Activated CD8-positive, alpha-beta T cell treated with anti-CD3 and anti-CD28 coated beads for 36 hours (primary cell): ENCODE measurements at places on chromosomes 7 and 10.

GRCh38 chr10:18293536-18294510 lies 153.6 kb downstream of the CACNB2 start:
- no peak for DNase-seq

DNA sequence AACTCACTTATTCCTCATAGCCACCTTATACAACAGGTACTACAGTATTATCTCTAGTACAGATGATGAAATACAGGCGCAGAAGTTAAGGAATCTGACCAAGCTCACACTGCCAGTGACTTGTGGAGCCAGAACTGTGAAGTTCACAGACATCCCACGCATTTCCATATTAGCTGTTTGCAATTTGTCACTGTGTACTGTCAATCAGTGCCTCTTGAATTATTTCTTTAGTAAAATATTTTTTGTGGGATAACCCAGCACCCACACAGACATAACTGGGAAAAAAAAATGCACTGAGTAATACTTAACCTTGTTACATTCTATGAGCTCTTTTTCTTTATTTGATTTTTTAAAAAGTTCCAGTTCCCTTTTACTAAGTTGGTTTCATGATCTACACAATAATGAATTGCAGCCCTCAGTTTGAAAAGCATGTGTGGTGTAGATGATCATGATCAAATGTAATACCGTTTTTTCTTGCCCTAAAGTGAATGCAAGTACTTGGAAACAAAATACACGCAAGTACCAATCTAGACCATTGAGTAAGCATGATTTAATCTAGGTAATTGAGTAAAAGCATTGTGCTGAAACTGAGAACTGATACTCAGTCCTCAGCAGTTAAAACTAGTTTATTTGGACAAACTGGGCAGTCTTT lies 14.1 kb downstream of the CUL1 start:
- DNase-seq, result no peak

DNA sequence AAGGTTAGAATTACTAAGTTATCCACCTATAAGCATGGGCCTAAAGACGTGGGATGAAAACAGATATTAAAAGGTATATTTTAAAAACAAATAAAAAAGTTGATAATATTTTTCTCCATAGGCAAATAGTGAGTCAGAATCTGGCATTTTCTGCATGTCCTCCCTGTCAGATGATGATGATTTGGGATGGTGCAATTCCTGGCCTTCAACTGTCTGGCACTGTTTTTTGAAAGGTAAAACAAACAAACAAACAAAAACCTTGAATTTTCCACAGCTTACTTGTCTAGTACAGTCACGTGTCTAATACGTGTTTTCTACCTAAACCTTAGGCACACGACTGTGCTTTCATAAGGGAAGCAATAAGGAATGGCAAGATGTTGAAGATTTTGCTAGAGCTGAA lies 17.4 kb downstream of the HBP1 start:
- DNase-seq, result no peak

DNA sequence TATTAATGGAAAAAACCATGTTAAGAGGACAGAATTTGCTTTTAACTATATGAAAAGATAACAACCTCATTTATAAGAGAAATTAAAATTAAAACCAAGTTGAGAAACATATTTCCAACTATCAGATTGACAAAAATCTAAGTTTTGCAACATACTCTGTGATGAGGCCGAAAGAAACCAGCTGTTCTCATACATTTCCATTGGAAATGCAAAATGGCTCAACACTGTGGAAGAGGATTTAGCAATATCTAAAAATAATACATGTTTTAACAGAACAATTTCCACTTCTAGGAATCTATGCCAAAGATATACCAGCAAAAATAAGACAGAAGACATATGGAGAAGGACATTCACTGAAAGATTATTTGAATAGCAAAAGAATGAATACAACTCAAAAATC lies 268.8 kb downstream of the DYNC1I1 start:
- no peak for DNase-seq

GRCh38 chr7:100720279-100720670 lies at the start of gene EPO:
Gene EPO (plus strand): TSS chr7:100720468. CDS start chr7:100720981, 513 bp downstream.
- DNase-seq, result no peak

DNA sequence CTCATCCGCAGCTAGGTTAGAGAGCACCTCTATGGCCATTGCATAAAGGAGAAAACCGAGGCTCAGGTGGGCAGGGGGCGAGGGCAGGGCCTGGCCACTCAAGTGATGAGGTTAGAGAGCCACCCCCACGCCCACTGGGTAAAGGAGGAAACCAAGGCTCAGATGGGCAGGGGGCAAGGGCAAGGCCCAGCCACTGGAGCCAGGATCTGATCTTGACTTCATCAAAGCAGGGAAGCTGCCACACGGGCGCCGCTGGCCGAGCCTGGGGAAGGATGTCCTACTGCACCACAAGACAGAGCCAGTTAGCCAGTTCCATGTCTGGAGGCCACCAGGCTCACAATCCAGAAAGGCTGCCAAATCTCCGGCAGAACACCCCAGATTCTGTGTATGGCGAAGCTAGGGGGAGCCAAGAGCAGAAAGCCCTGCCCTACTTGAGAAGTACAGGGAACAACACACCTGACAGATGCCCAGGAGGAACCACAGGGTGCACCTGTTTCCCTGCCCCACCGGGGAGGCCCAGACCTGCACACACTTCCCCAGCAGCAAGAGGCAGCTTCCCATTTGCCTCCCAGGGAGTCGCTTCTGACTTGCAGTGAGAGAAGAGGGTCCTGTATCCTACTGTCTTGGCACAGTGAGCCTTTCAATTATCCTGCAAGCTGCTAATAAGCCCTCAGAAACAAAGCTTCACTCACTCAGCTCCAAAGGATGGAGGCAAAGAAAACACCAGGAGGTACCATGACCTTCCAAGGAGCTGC lies 101.9 kb downstream of the TNS3 start:
- DNase-seq, result no peak
